ENCODE measurements at places on chromosomes 3 and 15.
A peak's percentile ranks its signal among the peaks of the same experiment; 100 is the strongest.

DNA sequence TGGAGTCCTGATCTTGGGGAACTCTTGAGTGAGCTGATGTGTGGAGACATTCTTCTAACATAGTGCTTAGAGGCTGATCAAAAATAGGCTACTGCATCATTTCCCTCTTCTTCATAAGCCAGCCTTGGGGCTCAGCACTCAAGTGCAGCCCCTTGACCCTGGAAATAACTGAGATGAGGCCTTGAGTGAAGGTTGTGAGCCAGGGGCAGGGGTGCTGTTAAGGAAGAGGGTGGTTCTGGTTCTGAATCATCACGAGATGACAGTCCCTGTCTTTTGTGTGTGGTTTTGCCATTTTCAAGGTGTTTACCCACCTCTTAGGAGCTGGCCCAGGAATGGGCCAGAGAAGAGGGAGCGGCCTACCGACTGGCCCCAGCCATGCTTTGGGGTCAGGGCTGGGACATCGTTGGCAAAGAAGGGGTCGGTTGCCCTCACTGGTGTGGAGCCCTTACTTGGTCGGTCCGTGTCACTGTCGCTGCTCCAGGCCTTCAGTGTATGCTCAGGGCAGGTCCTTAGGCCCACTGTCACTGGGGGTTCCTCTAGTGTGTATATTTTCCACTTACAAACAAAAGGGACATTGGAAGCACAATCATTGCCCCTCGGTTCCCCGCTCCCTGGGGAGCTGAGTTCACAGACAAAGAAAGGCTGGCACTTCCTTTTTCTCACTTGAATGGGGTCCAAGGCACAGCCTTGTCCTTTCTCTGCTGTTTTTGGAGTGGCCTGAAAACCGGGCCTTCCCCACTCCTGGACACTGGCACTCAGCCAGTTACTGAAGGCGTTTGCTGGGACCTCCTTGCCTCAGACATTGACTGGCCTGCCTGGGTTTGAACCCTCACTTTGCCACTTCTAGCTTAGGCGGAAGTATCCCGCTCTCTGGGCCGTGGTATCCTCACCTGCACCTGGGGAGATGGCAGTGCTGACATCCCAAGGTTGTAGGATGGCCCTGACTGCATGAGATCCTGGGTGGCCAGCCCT is 46.6 kb downstream of the SLC6A6 start:
- no peak for DNase-seq

DNA sequence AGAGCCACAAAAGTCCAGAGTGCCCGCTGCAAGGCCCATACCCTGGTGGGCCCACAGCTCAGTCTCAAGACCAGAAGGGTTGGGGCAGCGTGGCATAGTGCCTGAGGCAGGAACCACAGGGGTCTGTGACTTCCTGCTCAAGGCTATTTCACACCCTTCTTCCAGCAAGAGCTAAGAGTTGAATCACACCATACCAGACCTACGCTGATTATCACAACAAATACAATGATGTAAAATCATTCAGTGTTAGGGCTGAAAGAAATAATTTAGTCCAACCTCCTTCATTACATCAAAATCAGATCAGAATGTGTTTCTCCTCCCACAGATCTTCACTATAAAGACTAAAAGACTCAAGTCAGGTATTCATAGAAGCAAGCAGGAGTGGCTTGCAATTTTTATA is 27.8 kb upstream of the ST8SIA2 start:
- DNase-seq, result no peak

DNA sequence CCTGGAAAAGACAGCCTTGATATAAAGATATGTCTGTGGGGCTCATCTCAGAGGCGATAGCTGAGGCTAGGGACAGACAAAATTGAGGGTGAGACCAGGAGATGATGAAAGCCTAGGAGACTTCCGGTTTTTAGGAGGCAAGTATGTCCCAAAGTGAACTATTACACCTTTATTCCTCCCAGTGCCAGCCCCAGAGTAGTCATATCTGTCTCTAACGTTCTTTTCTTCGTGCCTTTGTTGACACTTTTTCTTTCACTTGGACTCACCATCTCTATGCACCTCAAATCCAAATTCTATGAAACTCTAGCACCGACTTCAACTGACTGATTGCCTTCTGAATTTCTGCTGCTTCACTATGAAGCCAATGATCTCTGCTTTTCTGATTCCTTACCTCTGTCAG is 93.8 kb upstream of the RASGRP1 start:
- DNase-seq, result no peak

- DNase-seq, result no peak
These were observed 5.1 kb downstream of the SLC41A3 start for GRCh38 chr3:126078866-126079265.

- DNase-seq, result no peak
These were observed 14.9 kb downstream of the PLEKHO2 start for GRCh38 chr15:64856429-64857145.

GRCh38 chr15:68608206-68608843 is 29.5 kb downstream of the CORO2B start:
- no peak for DNase-seq

- DNase-seq, result no peak
These were observed 5.0 kb downstream of the WNT7A start for GRCh38 chr3:13874891-13875290.

DNA sequence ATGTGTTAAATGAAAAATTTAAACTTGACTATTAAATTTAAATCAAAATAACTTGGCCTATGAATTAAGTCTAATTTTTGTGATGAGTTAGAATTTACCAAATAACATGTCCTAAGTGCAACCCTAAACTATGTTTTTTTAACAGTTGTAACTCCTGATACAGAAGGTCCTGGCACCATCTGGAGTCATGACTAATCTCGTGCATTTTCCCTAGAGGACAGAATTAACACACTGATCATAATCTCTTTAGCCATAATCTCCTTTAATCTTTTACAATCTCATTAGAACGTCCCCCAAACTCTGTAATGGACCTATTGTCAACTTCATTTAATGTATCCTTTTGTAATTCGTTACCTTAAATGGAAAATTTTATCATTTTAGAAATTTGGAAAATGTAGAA is 100.6 kb downstream of the SUCNR1 start:
- DNase-seq, result no peak

GRCh38 chr3:99568663-99569335 is 69.6 kb upstream of the COL8A1 start:
- no peak for DNase-seq

DNA sequence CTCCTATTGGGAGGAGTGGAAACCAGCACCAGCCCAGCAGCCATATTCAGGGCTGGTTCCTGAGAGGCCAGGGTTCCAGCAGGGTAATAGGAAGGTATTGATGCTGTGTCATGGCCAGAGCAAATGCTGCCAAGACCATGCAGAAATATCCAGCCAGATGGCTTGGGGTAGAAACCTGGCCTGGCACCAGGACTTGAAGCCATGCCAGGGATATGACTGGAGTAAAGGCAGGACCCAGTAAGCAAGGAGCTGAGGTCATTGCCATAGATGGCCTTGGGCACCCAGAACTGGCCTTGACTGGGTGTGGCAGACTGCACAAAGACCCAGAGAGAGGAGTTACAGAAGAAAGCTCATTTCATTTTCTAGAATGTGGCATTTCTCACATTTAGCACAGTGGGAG is 257.6 kb upstream of the GOLGA6L4 start:
- no peak for DNase-seq

- DNase-seq, result no peak
These were observed 45.9 kb upstream of the ALDH1A3 start for GRCh38 chr15:100833417-100834389.

- no peak for DNase-seq
These were observed 20.5 kb downstream of the POLR2M start for GRCh38 chr15:57727031-57727430.

GRCh38 chr15:42129364-42129763 is 27.1 kb downstream of the PLA2G4F start:
- no peak for DNase-seq

GRCh38 chr3:167198949-167199600 is 181.0 kb downstream of the ZBBX start:
- DNase-seq, result no peak

DNA sequence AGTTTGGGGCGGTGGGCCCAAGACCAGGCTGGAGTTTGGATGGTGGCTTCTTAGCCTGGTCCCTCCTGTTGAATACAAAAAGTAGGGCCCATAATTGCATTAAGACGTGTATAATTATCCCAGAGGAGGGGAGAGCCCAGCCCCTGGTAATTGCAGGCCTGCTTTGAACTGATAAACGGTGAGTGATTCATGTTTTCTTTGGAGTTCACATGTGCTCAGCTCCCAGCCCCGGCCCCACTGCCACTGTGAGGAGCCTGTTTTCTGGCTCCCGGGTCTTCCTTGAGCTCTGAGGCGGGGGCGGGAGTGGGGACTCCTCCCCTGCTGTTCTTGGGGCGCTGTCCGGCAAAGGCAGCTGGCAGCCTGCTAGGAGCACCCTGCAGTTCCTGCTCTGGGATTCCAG is 3.1 kb downstream of the PLXNA1 start:
- DNase-seq, result no peak

DNA sequence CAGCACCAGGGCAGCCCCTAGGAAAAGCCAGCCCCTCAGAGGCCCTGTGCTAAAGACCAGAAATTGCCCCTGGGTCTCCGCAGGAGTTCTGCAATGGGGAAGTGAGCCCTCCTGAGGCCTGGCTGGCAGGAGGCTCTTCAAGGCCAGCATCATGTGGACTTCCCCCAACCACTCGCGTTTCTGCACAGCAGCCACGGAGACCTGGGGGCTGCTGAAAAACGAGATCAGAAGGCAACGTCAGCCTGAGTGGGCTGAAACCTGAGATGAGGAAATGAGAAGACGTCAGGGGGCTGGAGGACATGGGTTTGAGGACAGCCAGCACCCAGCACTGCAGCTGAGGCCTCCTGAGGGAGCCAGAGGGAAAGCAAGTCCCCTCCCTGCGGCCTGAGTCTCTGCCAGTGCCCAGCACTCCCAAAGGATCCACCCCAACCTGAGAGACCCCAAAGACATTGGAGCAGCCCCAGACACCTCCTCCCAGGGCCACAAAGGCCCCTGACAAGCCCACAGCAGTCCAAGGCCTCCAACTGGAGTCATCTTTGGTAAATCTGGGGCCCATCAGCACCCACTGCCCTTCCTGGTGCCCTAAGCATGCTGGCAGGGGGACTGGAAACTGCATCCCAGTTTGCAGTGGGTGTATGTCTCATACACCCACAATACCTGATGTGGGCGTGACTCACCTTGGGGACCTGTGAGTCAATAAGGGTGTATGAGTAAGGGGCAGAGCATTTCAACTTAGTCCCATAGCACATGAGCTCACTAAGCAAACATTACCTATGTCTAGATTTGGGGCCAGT is 29.2 kb upstream of the CYP11A1 start:
- DNase-seq, result no peak

- no peak for DNase-seq
These were observed 8.6 kb downstream of the TLE3 start for GRCh38 chr15:70088887-70089691.

DNA sequence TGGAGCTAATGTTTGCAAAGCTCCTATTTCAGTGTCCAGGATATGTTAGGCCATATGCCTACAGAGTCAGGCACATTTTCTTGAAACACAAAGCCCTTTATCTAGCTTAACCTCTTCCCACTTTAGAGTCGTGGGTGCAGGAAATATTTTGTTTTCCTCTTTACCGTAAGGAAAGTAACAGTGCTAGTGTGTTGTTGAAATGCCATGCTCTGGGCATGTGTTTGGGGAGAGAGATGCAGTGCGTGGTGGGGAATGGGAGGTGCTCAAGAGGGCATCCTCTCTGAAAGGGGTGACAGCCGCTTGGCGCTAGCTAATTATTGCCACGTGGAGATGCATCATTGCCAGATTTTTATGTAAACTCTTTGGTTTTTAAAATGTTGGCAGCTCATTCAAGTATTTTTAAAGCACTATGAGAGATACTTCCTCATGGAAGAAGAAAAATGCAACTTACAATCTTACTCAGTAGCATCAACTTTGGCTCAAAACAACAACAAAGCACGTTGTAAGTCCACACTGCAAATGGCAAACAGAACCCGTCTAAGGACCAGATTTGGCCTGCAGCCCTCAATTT is 152.6 kb downstream of the LPP start:
- DNase-seq, result no peak

GRCh38 chr3:4994823-4995499 is 15.7 kb downstream of the BHLHE40 start:
- DNase-seq, result no peak

DNA sequence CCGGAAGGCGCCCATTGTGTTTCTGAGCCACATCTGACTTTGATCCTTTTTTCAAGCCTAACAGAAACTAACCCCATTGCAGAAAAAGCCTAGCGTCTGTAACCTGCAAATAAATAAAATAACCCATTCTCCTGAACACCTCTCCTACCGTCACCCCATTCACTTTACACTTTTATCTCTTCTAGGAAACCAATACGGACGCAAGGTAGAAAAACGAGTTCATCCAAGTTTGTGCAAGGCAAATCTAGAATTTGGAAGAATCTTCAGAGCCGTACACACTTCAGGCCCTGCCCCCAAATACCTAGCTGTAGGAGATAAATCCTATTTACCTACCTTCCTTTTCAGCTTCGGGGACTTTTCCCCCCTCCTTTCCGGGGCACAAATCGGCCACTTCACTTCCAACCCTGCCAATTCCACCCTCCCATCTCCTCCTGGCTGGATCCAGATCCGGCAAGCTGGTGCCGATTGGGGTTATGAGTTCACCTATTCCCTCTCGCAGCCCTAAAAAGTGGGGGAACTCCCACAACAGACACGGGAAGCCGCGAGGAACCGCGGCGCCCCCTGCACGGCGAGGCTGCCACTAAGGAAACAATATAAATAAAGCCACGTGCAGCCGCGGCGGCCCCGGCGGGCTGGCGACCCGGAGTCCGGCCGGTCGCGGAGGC is 987 bp downstream of the PRTG start:
- DNase-seq, result peak; percentile 9

DNA sequence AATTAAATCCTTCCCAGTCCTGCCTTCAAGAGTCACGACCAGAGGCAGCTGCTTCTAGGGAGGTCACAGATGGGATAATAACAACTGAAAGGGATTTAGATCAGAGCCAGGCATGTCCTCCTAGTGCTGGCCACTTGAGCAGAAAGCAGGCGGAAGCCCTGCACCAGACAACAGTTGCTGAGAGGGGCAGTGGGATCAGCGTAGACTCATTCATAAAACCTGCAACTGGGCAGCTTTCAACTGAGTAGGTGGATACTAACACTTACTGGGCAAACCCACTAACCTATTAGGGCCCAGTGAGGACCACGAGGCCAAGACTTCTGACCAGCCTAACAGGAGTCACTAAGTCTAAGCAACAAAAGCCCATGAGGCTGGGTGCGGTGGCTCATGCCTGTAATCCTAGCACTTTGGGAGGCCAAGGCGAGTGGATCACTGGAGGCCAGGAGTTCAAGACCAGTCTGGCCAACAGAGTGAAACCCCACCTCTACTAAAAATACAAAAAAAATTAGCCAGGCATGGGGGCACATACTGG is 67.0 kb downstream of the DAPK2 start:
- no peak for DNase-seq

GRCh38 chr3:45593708-45594601 is 596 bp upstream of the LIMD1 start:
- DNase-seq, result peak; percentile 44

Data from SHP77 treated with DMSO at 0.1 percent for 48 hours (cell line).